ENCODE measurements at places on chromosomes 3 and 15.

DNA sequence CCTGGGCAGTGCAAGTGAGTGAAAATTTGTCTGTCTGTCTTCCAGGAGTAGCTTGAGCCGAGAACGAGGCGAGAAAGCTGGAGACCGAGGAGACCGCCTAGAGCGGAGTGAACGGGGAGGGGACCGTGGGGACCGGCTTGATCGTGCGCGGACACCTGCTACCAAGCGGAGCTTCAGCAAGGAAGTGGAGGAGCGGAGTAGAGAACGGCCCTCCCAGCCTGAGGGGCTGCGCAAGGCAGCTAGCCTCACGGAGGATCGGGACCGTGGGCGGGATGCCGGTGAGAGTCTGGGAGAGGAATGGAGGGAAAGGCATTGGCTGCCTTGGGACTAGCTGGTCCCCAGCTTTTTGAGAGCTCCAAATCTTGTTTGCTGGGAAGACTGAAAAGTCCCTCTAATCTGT, 10.2 kb upstream of the FAM131A start:
- DNase-seq = no peak

- DNase-seq = no peak
These were observed 1.5 kb downstream of the NSUN3 start for GRCh38 chr3:94064243-94064860.

- peak; percentile 23 for DNase-seq
These were observed 476 bp downstream of the IP6K2 start for GRCh38 chr3:48716508-48716981.

GRCh38 chr15:67945951-67946700, 106.3 kb upstream of the RNU6-1 start:
- DNase-seq = no peak

GRCh38 chr3:133159498-133160475, 121.6 kb downstream of the TMEM108 start:
- no peak for DNase-seq

GRCh38 chr15:73897441-73898261, 24.3 kb downstream of the TBC1D21 start:
- peak; percentile 69 for DNase-seq

- DNase-seq = no peak
These were observed 9.1 kb upstream of the GNAI2 start for GRCh38 chr3:50226888-50227389.

DNA sequence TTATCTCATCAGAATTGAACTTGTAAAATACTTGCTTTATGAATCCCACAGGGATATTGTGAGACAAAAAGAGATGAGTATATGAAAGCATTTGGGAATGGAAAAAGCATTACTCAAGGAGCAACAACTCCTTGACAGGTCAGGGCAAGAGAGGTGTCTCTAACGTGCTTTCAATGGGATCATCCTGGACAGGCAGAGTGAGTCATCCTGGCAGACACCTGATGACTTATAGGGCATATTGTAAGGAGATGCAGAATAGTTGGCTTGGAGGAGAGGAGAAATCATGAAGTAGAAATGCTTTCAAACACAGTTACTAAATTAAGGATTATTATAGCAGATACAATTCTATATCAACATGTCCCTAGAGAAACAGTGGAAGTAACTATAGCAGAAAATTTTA, 71.9 kb upstream of the THSD4 start:
- no peak for DNase-seq

DNA sequence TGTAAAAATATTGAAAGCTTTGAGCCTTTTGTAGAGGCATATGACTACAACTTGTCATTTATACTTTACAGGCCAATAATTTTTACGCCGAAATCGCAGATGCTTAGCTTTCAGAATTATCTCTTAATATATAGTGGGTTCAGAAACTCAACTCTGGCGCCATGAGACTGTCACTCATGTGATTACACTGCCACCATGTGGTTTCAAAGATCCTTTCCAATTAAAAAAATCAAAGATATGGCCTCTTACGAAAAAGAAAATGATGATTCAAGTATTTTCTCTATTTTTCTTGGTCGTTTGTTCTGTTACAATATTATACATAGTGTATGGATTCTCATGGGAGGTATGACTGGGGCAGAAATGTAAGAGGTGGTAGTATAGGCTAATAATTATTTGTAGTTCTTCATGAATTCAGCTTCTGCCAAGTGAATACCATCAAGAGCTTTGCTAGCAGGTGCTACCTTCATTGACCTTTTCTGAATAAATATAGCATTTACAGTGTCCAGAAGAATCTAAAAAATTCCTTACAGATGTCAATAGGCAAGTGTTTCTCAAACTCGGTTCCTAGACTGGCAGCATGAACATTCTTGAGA, 751.7 kb upstream of the GOLIM4 start:
- DNase-seq = no peak

DNA sequence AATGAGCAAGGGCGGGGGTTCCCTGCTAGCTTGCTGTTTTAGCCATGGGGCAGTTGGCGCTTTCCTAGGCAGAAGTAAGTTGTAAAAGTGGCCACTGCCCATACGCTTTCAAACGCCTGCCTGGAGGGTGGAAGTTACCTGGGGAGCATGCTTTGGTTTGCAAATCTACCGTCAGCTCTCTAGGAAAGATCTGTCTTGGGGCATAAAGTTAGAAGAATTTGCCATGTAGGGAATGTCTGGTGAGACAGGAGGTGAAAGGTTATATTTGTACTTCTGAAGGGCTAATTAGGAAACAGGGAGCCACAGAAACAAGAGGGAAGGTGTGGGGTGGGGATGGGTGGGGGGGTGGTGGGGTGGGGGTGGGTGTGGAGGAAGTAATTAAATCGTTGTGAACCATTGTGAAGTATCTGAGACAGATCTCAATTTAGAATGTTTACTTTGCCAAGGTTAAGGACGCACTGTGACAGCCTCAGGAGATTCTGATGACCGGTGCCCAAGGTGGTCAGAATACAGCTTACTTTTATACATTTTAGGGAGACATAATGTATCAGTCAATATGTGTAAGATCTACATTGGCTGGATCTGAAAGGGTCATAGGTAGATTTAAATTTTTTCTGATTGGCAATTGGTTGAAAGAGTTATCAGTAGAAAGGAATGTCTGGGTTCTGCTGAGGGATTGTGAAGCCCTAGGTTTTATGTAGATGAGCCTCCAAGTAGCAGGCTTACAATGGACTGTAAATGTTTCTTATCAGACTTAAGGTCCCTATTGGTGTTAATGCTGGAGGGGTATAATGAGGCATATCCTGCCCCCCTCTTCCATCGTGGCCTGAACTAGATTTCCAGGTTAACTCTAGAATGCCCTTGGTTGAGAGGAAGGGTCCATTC, 62.0 kb upstream of the GCNT3 start:
- no peak for DNase-seq

DNA sequence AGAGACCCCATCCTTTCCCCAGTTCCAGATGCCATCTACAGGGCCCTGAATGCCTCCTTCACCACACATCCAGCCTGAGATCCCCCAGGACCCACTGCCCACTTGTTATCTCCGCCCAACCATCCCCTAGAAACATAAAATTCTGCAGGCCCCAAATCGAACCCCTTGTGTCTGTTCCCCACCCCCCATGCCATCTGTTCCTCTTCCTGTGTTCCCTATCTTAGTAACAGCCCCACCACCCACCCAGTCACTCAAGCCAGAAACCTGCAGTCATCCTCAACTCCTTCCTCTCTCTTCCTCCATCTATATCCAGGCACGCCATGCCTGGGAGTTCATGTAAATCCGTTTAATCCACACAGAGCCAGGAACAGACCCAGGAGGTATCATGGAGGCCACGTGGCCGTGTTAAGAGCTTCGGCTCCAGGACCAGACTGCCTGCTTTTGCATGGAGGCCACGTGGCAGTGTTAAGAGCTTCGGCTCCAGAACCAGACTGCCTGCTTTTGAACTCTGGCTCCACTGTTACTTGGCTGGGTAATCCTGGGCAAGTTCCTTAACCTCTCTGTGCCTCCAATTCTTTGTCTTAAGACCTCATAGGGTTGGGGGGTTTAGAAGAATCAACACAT, 4.8 kb downstream of the CSRNP1 start:
- no peak for DNase-seq

DNA sequence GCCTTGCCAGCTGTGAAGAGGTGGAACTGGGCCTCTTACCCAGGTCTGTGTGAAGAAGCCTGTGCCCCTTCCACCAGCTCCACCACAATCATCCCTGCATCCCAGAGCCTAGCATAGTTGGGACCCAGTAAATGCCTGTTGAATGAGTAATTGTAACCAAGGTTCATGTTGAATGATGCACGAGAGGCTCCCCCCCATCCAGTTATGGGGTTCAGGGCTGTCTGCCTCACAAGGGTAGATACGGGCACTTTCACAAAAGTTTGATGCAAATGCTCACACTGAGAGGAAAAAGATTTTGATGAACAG, 29.5 kb upstream of the TSEN2 start:
- DNase-seq = no peak

DNA sequence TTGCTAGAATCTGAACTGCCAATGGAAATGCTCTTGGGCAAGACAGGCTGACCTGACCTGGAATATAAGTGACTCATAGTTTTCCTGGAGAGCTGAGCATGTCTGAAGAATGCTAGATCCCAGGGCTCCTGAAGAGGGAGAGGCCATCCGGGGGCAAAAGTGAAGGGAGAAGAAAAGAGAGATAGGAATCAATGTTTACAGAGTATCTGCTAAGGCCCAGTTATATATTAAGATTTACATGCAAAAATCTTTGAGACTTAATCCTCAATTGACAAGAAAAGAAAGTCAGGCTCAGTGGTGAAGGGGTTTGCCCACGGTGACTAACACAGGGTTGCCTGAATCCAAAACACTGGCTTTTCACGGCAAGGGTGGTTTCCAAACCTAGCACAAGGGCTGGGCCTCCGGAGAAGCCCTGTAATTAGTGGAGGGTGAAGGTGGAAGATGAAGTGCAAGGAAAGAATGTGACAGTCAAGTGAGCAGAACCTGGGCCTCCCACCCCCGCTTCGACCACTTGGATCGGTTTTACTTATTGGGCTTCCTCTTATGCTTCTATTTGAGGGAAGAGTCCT, 91.7 kb upstream of the FGF12 start:
- peak; percentile 36 for DNase-seq

GRCh38 chr3:17213102-17213501, 328.3 kb downstream of the PLCL2 start:
- no peak for DNase-seq

- no peak for DNase-seq
These were observed 407.1 kb downstream of the VPS13C start for GRCh38 chr15:61653110-61653509.

GRCh38 chr3:46276497-46277099, 34.3 kb downstream of the CCR3 start:
- peak; percentile 72 for DNase-seq

DNA sequence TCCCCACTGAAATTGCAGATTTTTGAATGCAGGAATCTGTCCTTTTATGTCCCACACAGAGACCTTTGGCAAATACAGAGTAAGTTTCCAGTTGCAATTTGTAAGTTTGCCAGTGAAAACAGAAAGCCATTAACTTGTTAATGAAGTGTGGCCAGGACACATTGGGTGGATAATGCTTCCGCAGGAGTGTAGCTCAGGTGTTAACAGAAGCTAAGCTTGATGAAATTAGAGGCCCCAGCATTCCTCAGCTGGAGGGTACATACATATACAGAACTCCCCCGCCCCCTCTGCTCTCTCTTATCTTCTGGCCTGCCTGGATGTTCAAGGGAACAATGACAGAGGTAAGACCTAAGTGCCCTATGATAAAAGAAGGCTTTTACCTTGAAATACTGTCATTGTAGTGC, 8.1 kb upstream of the LRRC2 start:
- DNase-seq = no peak

GRCh38 chr3:194387926-194388418, 11.1 kb downstream of the GP5 start:
- DNase-seq = no peak

DNA sequence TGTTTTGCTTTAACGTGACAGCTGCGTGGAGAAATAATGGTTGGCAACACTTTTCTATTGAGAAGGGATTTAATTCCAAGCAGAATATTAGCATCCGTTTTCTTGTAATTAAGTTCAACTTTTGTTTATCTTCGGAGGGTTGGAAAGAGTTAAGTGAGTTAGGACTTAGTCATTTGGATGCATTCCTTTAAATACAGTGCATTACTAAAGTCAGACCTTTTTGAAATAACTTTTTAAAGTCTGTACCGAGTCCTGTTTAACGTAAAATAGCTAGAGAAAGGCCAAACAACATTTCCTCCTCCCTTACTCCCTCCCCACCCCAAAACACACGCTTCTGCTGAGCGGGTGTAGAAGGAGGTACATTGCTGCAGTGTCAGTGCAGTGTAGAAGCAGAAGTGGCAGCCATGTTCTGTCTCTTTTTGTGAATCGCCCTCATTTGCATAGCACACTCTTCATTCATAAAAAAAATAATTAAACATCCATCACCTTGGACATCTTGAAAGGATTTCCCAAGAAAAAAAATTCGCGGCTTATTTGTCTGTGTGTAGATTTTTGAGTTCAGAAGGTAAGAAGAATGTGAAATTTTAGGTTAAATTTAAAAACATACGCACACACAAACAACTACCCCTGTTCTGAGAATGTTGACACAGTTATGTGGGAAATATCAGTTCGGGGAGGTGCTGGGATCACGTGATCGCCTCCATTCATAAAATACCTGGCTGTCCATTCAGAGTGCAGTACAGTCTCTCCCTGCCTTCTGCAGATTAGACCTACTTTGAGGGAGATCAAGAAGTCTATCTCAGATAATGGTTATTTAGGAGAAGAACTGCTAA, 1.6 kb downstream of the SPRED1 start:
- peak; percentile 30 for DNase-seq

GRCh38 chr3:110767838-110768237, 303.8 kb upstream of the NECTIN3 start:
- DNase-seq = no peak

GRCh38 chr3:30811151-30811795, 83.2 kb downstream of the GADL1 start:
- no peak for DNase-seq

GRCh38 chr3:115359536-115359935, 212.4 kb upstream of the ZBTB20 start:
- no peak for DNase-seq

- no peak for DNase-seq
These were observed 103.1 kb downstream of the SPATA16 start for GRCh38 chr3:173037840-173038483.

GRCh38 chr3:136882571-136882970, 20.6 kb downstream of the NCK1 start:
- DNase-seq = no peak

- no peak for DNase-seq
These were observed 20.1 kb upstream of the DMXL2 start for GRCh38 chr15:51642696-51643095.

- DNase-seq = no peak
These were observed 3.0 kb upstream of the CLK3 start for GRCh38 chr15:74612677-74613076.

DNA sequence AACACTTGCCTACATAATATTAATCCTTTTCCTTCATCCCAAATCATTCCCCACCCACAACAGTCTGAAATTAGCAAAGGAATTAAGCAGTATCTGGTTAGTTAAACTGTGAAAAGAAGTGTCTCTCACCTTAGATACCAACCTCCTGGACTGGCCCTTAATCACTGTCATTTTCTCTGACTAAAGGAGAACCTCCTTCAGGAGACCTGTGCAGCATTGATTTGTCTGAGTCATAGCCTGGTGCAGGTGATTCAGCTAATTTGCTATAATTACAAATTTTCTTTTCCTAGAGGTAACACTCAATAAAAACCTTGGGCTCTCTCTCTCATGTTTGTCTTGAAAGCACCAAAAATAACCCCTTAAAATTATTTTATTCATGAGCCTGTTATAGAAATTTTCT, 279.8 kb upstream of the SEMA6D start:
- no peak for DNase-seq
